Hematopoietic multipotent progenitor cell treated with erythropoietin and hydrocortisone succinate and interleukin-3 and kit ligand, for 15 days (in vitro differentiated cells): ENCODE measurements at places on chromosomes 3 and 15.
A peak's percentile ranks its signal among the peaks of the same experiment; 100 is the strongest.

GRCh38 chr15:85036716-85037115 lies 55.1 kb downstream of the PDE8A start:
- no peak for DNase-seq

DNA sequence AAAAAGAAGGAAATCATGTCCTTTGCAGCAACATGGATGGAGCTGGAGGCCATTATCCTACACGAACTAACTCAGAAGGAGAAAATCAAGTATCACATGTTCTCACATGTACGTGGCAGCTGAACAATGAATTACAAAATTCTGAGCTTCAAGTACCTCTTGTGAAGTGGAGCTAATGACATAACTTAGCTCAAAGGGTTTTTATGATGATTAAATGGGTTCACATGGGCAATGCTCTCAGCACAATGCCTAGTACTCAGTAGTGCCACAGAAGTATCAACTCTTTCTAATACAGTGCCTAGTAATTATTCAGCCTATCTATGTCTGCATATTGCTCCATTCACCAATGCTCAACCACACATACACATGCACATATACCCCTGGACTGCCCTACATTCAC lies 407.5 kb upstream of the WNT5A start:
- no peak for DNase-seq

- DNase-seq: no peak
Observed at GRCh38 chr15:77440378-77440999, 19.8 kb downstream of the HMG20A start.

GRCh38 chr3:192957441-192958021 lies 39.9 kb upstream of the MB21D2 start:
- no peak for DNase-seq

GRCh38 chr3:32442766-32443165 lies 51.1 kb downstream of the CMTM7 start:
- no peak for DNase-seq

DNA sequence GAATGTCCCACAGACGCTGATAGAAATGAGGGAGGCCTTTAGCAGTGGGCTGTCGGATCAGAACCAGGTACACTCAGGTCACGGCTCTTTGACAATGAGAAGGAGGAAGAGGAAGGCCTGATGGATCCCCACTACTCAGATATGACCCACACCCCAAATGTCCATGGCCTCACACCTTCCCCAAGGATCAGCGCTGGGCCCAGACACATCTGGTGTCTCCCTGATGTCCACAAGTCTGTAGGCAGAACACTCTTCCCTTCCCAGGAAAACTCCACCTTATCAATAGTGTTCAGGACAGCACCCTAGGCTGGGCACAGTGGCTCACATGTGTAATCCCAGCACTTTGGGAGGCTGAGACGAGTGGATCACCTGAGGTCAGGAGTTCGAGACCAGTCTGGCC lies 33.3 kb upstream of the SFMBT1 start:
- DNase-seq: no peak

DNA sequence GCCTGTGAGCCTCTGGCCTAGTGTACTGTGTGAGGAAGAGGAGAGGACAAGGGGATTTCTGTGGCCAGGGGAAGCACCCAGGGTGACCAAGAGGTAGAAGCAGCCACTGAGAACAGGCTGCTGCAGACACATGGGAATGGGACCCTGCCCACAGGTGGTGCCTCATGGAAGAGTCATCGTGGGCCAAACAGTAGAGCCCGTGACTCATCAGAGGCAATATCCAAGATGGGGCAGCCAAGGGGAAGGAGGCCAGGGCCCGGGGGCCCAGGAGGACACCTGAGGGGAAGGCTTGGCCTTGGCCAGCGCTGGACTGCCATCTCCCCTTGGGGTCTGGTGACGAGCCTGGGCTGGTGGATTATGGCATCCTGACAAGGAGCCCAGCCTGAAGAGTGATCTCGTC lies 275.0 kb upstream of the LYSMD4 start:
- DNase-seq: no peak

DNA sequence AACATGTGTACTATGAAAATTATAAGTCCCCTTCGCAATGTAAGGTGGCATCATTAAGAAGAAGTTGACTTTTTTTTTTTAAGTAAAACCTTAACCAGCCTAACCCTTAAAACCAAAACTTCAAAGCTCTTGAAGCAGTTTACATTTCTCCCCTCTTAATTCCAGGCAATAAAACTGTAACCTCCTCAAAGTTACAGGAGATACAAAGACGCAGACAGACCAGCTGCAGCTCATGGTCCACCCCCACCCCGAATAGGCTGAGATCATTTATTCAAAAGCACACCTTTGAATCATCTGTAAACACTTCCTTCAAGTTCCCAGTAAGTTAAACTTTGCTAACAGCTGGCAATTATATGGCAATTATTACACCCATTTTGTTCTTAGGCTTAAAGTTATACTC lies 414.5 kb downstream of the ERC2 start:
- DNase-seq: no peak

DNA sequence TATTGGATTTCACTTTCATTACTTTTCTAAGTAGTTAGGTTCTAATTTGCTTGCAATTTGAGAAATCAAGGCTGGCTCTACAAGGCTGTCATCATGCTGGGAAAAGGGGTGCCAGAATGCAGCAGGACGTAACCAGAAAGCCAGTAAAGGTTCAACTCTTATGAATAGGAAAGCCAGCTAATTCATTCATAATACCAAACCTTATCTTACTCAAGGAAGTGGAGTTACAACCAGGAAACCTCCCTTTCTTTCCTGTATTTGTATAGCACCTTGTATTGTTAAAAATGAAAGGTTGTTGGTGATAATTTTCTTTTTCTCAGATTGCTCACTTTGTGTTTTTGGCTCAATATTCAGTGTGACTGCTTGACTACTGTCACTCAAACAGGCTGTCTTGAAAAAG lies 109.4 kb downstream of the FILIP1L start:
- no peak for DNase-seq

DNA sequence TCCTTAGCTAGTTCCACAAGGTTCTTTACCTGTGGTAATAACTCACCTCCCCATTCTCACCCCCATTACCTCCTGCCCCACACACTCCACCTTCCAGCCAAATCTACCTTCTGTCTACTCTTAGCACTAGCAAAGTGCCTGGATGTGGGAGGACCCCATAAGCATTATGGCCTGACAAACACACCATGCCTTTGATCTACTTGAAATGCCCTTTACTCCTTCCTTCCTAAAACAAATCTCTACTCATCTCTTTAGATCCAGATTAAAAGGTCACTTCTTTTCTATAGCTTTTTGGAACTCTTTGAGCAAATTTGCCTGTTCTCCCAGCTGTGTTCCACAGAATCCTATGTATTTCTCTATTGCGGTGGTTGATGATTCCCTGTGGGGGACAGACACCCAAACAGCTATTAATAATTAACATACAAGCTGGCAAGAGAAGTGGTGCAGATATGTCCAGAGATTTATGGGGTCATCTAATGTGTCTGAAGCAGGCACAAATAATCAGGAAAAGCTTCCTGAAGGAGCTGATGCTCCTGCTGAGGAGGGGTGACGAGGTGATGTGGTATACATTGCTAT lies 34.0 kb downstream of the DGKG start:
- DNase-seq: no peak

DNA sequence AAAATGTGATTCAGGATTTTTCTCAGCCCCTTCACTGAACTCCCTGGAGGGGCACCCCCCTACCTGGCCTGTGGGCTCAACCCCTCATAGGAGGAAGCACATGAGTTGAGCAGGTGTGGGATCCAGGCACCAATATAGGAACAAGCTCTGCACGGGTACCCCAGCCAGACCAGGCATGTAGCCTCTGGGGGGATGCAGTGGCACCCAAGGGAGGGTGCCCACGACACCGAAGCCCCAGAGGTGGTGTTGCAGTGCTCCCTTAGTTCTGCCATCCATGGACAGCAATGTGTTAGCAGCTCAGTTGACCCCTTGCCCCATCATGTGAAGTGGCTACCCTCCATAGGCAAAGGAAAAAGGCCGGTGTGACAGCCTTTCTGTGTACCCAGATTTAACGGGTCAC lies 30.9 kb upstream of the BCHE start:
- no peak for DNase-seq

DNA sequence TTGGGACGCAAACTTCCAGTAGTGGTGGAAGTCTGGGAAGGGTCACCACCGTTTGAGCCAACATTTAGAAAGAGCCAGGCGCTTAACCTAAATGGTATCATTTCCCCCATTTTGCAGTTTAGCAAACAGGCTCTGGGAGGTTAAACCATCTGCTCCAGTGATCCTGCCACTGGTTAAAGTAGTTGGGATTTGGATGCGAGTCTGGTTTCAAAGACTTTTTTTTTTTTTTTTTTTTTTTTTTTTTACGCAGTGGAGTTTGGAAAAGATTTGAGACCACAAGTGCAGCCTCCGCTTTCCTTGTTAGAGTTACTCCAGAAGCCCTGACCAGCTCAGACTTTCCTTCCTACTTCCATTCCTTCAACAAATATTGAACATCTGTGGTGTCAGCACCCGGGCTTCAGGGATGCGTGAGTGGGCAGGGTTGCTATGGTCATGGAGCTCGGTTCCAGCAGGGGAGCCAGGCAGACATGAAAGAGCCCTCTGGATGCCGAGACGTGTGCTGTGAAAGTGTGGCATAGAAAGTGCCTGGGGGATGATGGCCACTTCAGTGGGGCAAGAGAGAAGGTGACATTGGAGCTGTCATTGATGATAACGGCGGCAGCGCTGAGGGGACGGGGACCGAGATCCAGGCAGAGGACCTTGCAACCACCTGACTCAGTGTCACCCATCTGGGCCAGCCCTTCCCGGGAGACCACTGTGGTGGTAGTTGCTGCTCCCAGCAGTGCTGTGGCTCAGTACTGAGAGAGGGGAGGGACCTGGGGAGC lies 1.1 kb upstream of the RNU6-1 start:
- peak; percentile 25 for DNase-seq

DNA sequence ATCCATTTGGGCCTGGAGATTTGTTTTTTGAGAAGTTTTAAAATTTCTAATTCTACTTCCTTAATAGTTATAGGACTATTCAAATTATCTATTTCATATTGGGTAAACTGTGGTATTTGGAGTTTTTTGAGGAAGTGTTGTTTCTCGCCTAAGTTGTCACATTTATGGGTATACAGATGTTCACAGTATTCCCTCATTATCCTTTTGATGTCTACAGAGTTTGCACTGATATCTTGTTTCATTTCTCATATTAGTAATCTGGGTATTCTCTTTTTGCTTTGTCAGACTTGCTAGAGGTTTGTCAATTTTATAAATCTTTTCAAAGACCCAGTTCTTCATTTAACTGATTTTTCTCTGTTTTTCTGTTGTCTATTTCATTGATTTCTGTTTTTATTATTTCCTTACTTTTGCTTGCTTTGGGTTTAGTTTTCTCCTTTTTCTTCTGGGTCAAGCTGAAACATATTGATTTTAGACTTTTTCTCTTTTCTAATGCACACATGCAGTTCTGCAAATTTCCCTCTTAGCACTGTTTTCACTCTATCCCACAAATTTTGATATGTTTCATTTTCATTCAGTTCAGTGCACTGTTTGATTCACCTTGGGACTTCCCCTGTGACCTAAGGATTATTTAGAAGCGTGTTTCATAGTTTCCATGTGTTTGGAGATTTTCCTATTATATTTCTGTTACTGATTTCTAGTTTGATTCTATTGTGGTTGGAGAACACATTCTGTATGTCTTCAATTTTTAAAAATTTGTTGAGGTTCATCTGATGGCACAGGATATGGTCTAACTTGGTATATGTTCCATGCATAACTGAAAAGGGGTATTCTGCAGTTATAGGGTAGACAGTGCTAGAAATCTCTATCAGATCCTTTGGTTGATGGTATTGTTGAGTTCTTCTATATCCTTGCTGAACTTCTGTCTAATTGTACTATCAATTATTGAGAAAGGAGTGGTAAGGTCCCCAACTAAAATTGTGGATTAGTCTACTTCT lies 79.6 kb downstream of the SUMF1 start:
- DNase-seq: no peak

DNA sequence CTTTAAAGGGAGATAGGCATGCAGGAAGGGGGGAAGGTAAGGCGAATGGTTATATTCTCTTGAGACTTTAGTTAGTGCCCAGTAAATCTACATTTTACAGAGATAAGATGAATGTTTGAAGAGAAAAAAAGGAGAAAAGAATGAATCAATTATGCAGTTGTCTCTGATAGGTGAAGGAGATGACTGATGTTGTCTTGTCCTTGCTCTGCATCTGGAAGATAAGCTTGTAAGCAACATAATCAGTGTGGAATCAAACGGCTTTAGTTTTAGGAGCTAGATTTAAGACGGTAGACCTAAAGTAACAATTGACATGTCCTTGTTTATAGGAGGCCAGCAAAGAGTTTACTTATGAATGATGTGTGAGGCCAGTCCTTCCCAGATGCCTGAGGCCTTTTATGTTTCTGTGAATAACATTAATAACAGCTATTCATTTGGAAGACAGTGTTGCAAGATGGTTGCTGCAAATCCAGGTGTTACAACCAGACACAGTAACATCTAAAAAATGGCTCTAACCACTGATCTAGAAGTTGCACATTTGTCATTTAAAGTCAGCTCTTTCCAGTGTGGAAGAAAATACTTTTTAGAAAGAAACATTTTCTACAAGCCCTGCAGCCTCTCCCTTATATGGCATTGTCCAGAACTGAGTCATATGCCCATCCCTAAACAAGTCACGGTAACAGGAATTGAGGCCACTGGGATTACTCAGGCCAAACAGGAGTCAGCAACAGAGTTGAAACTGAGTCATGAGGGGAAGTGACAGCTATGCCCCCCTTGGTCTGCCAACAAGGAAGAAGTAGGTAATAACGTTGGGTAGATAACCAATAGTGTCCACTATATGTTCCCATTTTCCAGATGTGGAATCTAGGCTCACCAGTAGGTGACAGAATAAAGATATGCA lies 77.5 kb upstream of the FBN1 start:
- DNase-seq: no peak

- DNase-seq: no peak
Observed at GRCh38 chr3:151839313-151839631, 25.4 kb downstream of the AADAC start.

GRCh38 chr15:94174399-94174802 lies 57.0 kb upstream of the MCTP2 start:
- DNase-seq: no peak
